ENCODE measurements at places on chromosomes 1 and 21.

- DNase-seq: no peak
- H3K27me3 ChIP-seq: no peaks in the 10 kb centered on the region
- H3K4me1 ChIP-seq: no peaks in the 10 kb centered on the region
- no peak overlapping the region for H3K4me3 ChIP-seq
Measured at GRCh38 chr1:87435484-87435883, 106.8 kb downstream of the LMO4 start.

DNA sequence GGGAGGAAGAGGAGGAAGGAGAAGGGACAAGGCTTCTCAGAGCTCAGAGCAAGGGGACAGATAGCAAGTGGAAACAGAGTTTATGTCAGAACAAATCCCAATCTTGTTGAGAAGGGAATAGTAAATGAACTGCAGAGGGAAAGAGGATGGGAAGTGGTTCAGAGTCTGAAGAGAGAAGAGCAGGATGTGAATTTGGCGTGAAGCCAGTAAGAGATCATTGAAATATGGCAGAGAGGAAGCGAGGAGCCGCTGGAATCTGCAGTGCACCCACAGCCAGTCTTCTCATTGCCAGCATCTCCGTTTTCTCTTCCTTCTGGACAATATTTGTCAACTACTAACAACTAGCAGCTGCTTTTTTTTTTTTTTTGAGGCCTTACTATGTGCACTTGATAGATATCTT, 19.1 kb downstream of the OLFML3 start:
- H3K4me3 ChIP-seq: no peak overlapping the region
- DNase-seq: no peak
- H3K4me1 ChIP-seq: no peaks in the 10 kb centered on the region
- H3K36me3 ChIP-seq: no peaks in the 10 kb centered on the region
- H3K27ac ChIP-seq: no peak overlapping the region

- no peak overlapping the region for H3K27ac ChIP-seq
- no peaks in the 10 kb centered on the region for H3K27me3 ChIP-seq
- DNase-seq: no peak
- no peak overlapping the region for H3K4me3 ChIP-seq
- H3K4me1 ChIP-seq: no peaks in the 10 kb centered on the region
Measured at GRCh38 chr21:37040212-37040611, 32.7 kb downstream of the PIGP start.

DNA sequence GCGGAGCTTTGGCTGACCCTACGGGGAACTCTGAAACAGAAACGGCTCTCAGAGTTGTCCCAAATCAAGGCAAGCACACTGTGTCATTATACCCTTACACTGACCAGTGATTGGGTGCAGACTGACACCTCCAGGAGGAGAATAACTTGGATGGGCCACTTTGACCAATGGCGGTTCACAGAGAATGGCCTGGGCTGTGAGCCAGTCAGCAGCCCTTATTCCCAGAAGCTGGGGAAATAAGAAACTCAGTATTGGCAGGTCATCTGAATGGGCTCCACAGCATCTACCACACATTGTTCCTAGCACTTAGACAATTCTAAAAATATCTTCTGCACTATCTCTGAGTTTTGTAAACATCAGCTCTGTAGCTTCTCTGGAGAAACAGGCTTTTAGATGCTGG, 265.2 kb downstream of the ADGRL2 start:
- H3K27ac ChIP-seq: no peak overlapping the region
- H3K36me3 ChIP-seq: no peaks in the 10 kb centered on the region
- no peaks in the 10 kb centered on the region for H3K4me1 ChIP-seq
- DNase-seq: no peak
- H3K27me3 ChIP-seq: no peaks in the 10 kb centered on the region

- peaks cover 93% of the 10 kb centered on the region for H3K27me3 ChIP-seq
- no peak for DNase-seq
- peaks cover 22% of the 10 kb centered on the region for H3K4me1 ChIP-seq
- no peaks in the 10 kb centered on the region for H3K36me3 ChIP-seq
- H3K27ac ChIP-seq: no peak overlapping the region
- H3K4me3 ChIP-seq: no peak overlapping the region
Measured at GRCh38 chr1:938711-939489, 15.2 kb downstream of the SAMD11 start.

- DNase-seq: no peak
- H3K36me3 ChIP-seq: no peaks in the 10 kb centered on the region
- H3K4me3 ChIP-seq: no peak overlapping the region
- H3K4me1 ChIP-seq: no peaks in the 10 kb centered on the region
- H3K27me3 ChIP-seq: no peaks in the 10 kb centered on the region
- no peak overlapping the region for H3K27ac ChIP-seq
Measured at GRCh38 chr1:235206533-235207208, 45.6 kb upstream of the RBM34 start.

GRCh38 chr1:108071601-108072000, 106.6 kb upstream of the VAV3 start:
- no peak overlapping the region for H3K4me3 ChIP-seq
- no peaks in the 10 kb centered on the region for H3K36me3 ChIP-seq
- no peak for DNase-seq

- H3K36me3 ChIP-seq: no peaks in the 10 kb centered on the region
- H3K27ac ChIP-seq: peak overlapping the region; percentile 13
- DNase-seq: no peak
- H3K4me3 ChIP-seq: no peak overlapping the region
- H3K4me1 ChIP-seq: peaks cover 3% of the 10 kb centered on the region
Measured at GRCh38 chr1:36446271-36446670, 4.0 kb downstream of the OSCP1 start.

- no peak overlapping the region for H3K4me3 ChIP-seq
- no peaks in the 10 kb centered on the region for H3K27me3 ChIP-seq
- no peaks in the 10 kb centered on the region for H3K4me1 ChIP-seq
- H3K27ac ChIP-seq: no peak overlapping the region
- no peaks in the 10 kb centered on the region for H3K36me3 ChIP-seq
- no peak for DNase-seq
Measured at GRCh38 chr1:199396456-199396855, 631.1 kb upstream of the NR5A2 start.

DNA sequence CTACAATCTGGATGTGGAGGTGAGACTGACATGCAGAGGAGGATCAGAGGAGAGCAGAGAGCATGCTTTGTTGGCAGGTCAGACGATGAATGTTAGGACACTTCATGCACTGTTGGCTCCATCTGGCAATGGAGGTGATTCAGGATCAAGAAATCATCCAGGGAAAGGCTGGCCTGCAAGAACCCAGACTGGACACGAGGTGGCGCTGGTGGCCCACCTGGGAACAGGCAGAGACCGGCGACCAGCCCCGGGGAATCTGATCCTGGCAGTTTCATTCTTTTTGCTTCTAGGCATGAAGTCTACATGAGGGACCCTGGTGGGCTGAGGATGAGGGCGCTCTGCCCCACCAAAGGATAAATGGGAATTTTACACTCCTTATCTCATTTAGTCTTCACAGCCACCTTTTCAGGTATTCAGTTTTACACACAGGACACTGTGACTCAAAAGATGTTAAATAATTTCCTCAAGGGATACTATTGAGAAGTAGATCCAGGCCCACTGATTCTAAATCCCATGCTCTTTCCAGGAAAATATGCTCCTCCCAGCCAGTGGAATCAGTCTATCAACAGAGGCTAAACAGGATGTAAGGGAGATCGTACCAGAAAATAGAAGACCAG, 26.2 kb upstream of the SCMH1 start:
- H3K27ac ChIP-seq: no peak overlapping the region
- H3K27me3 ChIP-seq: no peaks in the 10 kb centered on the region
- H3K36me3 ChIP-seq: no peaks in the 10 kb centered on the region
- H3K4me1 ChIP-seq: no peaks in the 10 kb centered on the region
- DNase-seq: peak; percentile 84

GRCh38 chr21:14766241-14766640, 220.1 kb upstream of the SAMSN1 start:
- H3K4me1 ChIP-seq: no peaks in the 10 kb centered on the region
- H3K36me3 ChIP-seq: no peaks in the 10 kb centered on the region
- H3K27ac ChIP-seq: no peak overlapping the region
- no peak for DNase-seq

GRCh38 chr1:29964718-29965533, 728.6 kb downstream of the PTPRU start:
- no peaks in the 10 kb centered on the region for H3K36me3 ChIP-seq
- DNase-seq: no peak
- H3K4me1 ChIP-seq: no peaks in the 10 kb centered on the region

- H3K27me3 ChIP-seq: peaks cover 17% of the 10 kb centered on the region
- peaks cover 11% of the 10 kb centered on the region for H3K4me1 ChIP-seq
- no peak overlapping the region for H3K27ac ChIP-seq
Measured at GRCh38 chr1:19287436-19288185, 959 bp downstream of the AKR7A3 start.

GRCh38 chr1:39266269-39266668, 61.8 kb downstream of the MACF1 start:
- H3K36me3 ChIP-seq: no peaks in the 10 kb centered on the region
- H3K4me3 ChIP-seq: no peak overlapping the region
- H3K4me1 ChIP-seq: peaks cover 60% of the 10 kb centered on the region
- DNase-seq: no peak
- H3K27ac ChIP-seq: no peak overlapping the region
- H3K27me3 ChIP-seq: no peaks in the 10 kb centered on the region

GRCh38 chr1:54795841-54796468, 5.2 kb downstream of the TTC22 start:
- H3K27me3 ChIP-seq: peaks cover 21% of the 10 kb centered on the region
- no peak overlapping the region for H3K4me3 ChIP-seq
- no peaks in the 10 kb centered on the region for H3K36me3 ChIP-seq
- DNase-seq: no peak
- H3K4me1 ChIP-seq: peaks cover 20% of the 10 kb centered on the region
- no peak overlapping the region for H3K27ac ChIP-seq

- H3K36me3 ChIP-seq: no peaks in the 10 kb centered on the region
- DNase-seq: no peak
- H3K27ac ChIP-seq: no peak overlapping the region
- H3K4me1 ChIP-seq: no peaks in the 10 kb centered on the region
- H3K4me3 ChIP-seq: no peak overlapping the region
- H3K27me3 ChIP-seq: no peaks in the 10 kb centered on the region
Measured at GRCh38 chr21:32163386-32163785, 115.5 kb downstream of the MIS18A start.

- H3K4me1 ChIP-seq: peaks cover 15% of the 10 kb centered on the region
- H3K36me3 ChIP-seq: no peaks in the 10 kb centered on the region
- no peak for DNase-seq
- H3K27me3 ChIP-seq: no peaks in the 10 kb centered on the region
Measured at GRCh38 chr1:8239306-8240023, 78.4 kb upstream of the SLC45A1 start.

- no peak for DNase-seq
- H3K27ac ChIP-seq: no peak overlapping the region
- no peak overlapping the region for H3K4me3 ChIP-seq
- no peaks in the 10 kb centered on the region for H3K36me3 ChIP-seq
- H3K27me3 ChIP-seq: no peaks in the 10 kb centered on the region
Measured at GRCh38 chr1:7595336-7595735, 175.8 kb upstream of the VAMP3 start.

DNA sequence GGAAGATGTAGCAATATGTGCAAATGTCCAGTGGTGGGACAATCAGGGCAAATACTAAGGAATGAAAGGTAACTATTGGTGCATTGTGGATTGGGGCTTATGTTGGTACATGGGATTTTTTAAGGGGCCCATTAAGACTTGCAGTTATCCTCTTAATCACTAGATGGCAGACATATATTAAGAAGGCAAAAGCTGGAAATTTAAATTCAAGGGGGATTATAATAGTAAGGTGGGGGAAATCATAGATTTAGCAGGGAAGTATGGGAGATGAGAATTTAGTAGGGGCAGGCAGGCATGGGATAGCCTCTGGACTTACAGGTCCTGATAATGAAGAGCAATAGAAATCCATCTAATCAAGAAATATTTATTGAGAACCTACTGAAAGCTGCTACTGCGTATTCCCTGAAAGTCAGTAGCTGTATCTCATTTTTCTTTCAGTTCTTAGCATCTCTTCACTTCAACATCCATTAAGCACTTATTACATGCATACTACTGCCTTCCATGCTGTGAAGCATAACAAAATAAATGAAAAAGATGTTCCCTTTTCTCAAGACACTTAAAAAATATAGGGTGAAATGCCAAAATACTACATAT, 251.8 kb downstream of the CRB1 start:
- no peak overlapping the region for H3K4me3 ChIP-seq
- DNase-seq: no peak
- no peaks in the 10 kb centered on the region for H3K4me1 ChIP-seq
- no peaks in the 10 kb centered on the region for H3K27me3 ChIP-seq
- no peaks in the 10 kb centered on the region for H3K36me3 ChIP-seq
- H3K27ac ChIP-seq: no peak overlapping the region

GRCh38 chr1:216270086-216270773, 153.0 kb downstream of the USH2A start:
- H3K4me3 ChIP-seq: no peak overlapping the region
- no peaks in the 10 kb centered on the region for H3K27me3 ChIP-seq
- no peaks in the 10 kb centered on the region for H3K4me1 ChIP-seq
- no peak overlapping the region for H3K27ac ChIP-seq

DNA sequence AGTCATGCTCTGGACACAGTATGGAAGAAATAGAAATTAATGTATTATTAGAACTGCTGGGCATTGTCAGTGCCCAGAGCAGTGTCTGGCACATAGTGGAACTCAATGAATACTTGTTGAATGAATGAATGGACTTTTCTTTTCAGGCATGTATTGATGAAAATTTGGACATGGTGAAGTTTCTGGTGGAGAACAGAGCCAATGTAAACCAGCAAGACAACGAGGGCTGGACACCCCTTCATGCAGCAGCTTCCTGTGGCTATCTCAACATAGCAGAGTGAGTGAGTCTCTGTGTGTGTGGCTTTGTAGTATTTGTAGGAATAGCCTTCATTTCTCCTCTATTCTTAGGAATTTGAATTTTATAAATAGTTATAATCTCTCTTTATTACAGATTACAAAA, 68.1 kb downstream of the PPP1R12B start:
- no peak overlapping the region for H3K4me3 ChIP-seq
- H3K27ac ChIP-seq: no peak overlapping the region
- no peaks in the 10 kb centered on the region for H3K27me3 ChIP-seq
- no peak for DNase-seq
- H3K36me3 ChIP-seq: no peaks in the 10 kb centered on the region

DNA sequence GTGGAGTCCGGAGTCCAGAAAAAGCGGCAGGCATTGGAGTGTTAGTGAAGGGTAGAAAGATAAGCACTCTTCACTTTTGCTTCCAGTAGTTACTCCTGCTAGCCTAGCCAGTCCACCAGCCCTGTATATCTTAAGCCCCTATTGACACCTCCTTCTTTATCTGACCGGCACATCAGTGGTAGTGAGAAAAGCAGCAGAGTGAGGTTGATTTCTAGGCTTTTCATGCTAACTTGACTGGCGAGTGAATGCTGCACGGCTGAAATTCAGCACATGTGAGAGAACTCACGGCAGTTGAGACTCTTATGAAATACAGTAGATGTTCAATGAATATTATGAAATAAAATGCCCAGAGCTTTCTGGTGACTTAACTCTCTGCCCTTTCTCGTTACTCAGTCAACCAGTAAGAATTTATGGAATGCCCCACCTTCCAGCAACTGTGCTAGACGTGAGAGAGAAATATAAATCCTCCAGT, 128.2 kb downstream of the CACHD1 start:
- H3K27me3 ChIP-seq: no peaks in the 10 kb centered on the region
- H3K36me3 ChIP-seq: no peaks in the 10 kb centered on the region
- peaks cover 12% of the 10 kb centered on the region for H3K4me1 ChIP-seq
- H3K27ac ChIP-seq: no peak overlapping the region
- DNase-seq: no peak
- H3K4me3 ChIP-seq: no peak overlapping the region
